GOT3 (cell line): ENCODE measurements at places on chromosomes 3 and 15.

DNA sequence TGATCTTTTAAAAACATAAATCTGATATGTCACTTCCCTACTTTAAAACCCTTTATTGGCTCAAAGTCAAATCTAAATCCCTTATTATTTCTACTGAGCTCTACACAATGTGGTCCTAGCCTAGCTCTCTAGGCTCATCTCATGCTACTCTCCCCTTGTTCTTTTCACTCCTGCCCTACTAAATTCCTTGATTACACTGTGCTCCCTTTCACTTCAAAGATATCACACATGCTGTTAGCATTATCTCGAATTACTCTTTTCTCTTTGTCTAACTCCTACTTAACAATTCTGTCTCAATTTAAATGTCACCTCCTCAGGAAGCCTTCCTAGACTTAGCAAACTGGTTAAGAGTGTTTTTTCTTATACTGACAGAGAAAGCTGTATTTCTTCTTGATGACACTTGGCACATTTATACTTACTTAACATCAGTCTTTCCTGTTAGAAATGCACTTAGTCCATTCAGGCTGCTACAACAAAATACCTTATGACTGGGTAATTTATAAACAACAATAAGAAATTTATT lies 102.0 kb downstream of the SCAPER start:
- DNase-seq: no peak

DNA sequence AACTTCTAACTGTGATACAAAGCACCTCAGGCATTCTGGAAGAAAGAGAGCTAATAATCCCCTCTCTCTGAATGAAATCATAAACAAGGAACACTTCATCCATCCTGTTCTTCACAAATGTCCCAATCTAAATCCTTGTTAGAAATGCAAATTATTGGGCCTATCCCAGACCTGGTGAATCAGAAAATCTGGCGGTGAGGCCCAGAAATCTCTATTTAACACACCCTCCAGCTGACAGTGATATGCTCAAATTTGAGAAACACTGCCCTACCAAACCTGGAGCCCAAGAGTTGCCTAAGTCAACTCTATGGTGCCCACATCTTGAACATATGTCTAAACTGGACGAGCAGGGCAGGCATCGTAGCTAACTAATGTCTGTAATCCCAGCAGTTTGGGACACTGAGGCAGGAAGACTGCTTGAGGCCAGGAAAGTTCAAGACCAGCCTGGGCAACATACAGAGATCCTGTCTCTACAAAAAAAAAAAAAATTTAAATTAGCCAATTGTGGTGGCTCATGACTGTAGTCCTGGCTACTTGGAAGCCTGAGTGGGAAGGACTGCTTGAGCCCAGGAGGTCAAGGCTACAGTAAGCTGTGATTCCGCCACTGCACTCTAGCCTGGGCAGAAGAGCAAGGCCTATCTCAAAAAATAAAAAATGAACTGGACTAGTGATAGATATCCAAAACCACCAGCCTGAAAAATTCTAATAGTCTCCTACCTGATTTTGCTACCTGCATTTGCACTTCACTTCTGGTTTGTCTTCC lies 23.1 kb downstream of the SCAP start:
- DNase-seq: no peak

GRCh38 chr15:70947351-70948335 lies 55.0 kb downstream of the LRRC49 start:
- no peak for DNase-seq

- no peak for DNase-seq
Observed at GRCh38 chr3:99794485-99794884, 23.2 kb upstream of the CMSS1 start.

GRCh38 chr15:82688691-82689090 lies 21.0 kb downstream of the AP3B2 start:
- no peak for DNase-seq

DNA sequence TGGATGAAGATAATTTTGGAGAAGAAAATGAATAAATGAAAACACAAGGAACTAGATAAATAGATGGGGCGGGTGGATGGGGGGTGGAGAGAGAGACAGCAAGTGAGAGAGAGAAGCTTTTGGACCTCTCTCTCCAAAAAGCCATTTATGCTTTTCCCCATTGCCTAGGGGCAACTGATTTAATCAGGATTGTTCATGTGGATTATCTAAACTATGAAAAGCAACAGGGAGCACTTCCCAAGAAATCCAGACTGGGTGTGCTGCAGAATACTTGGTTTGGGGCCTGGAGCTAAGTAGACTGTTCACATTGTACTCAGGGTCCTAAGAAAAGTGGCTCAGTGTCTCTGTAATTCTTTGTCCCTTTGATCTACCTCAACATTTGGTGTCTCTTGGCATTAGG lies 367.0 kb downstream of the TIGIT start:
- no peak for DNase-seq

DNA sequence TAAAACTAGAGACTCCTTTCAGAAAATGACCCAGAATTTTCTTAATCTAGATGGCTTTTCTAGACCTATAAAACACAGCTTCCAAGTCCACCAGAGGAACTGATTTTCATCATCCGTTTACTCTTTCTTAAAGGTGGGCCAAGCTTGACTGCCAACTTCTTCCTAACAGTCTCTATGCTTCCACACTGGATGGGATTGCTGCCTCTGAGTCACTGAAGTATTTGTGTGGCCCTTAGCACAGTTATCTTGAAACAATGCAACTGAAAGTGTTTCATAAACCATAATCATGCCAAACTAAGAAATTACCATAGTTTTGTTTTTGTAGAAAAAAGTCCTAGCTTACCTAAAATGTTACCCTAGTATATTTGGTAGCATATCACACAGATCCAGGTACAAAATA lies 985.7 kb downstream of the TUSC7 start:
- DNase-seq: no peak

DNA sequence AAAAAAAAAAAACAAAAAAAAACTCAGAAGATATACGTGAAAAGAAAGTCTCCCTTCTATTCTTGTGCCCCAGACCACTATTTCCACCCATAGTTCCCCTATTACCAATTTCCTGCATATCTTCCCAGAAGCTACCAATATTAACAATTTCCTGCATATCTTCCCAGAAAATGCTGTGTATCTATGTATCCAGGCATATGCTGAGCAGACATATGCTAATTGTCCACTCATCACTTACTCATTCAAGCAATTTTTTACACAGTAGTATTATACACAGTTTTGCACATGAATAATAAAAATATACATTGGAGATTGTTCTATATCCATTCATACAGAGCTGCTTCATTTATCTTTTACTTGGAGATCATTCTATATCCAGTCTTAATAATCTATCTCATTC lies 12.6 kb upstream of the SLMAP start:
- DNase-seq: no peak
